Activated T-helper 17 cell treated with anti-CD3 and anti-CD28 coated beads, Interleukin-2, amount 50 U/mL, for 72 hours (primary cell): ENCODE measurements at places on chromosomes 4 and X. TPM values are rescaled to one million over a fixed set of nuclear protein-coding genes. Genes with fewer than 3 reads are reported as not detected.

Gene FAM193A
- total RNA-seq, result 35.3 TPM

Gene IGFBP7
- not detected for total RNA-seq

Gene HCCS
- total RNA-seq, result 29.8 TPM

Gene GPR82
- total RNA-seq, result not detected

Gene SPANXA2
- total RNA-seq, result not detected

Gene CT45A10
- total RNA-seq, result not detected

Gene PLS3
- total RNA-seq, result 0.65 TPM

Gene SSX2
- not detected for total RNA-seq

Gene GABRA4
- not detected for total RNA-seq

Gene ADH1B
- total RNA-seq, result not detected

Gene ZAR1
- not detected for total RNA-seq

Gene SSX3
- total RNA-seq, result not detected

Gene ZCCHC4
- 17.2 TPM for total RNA-seq

Gene HERC5
- 26.9 TPM for total RNA-seq

Gene CLNK
- not detected for total RNA-seq

Gene PASD1
- total RNA-seq, result not detected

Gene ZFP42
- total RNA-seq, result not detected

Gene SMIM31
- total RNA-seq, result not detected

Gene AMOT
- 1.6 TPM for total RNA-seq

Gene DKC1
- total RNA-seq, result 142 TPM

Gene SPARCL1
- total RNA-seq, result 0.11 TPM

Gene MAGEE2
- not detected for total RNA-seq

Gene MAGEC2
- total RNA-seq, result not detected

Gene HSD17B13
- not detected for total RNA-seq

Gene WDR17
- 1.3 TPM for total RNA-seq
